ENCODE measurements at places on chromosomes 13 and 19.

GRCh38 chr19:34308381-34309367, 54.3 kb downstream of the GARRE1 start:
- DNase-seq = no peak

GRCh38 chr19:6837525-6837924, 49.9 kb upstream of the ADGRE1 start:
- no peak for DNase-seq

- DNase-seq = no peak
Measured at GRCh38 chr13:28659621-28659970, 666 bp downstream of the POMP start.

DNA sequence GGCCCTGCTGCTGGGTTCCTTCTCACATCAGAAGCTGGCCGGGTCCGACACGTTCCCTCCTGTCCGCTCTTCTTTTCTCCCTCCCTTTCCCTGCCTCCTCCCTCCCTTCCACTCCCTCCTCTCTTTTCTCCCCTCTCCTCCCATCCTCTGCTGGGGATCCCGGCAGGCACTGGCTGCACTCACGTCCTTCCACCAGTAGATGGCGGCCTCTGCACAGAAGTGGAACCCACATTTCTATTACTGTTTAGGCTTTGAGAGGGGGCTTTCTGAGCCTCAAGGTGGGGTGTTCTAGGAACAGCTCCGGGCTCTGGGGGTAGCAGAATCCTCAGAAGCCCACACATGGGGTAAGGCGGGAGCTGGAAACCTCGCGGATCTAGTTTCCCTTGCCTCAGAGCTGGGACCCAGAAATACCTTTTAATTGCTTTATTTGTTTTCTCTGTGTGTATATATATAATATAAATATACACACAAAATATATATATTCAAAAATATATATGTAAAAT, 294.2 kb downstream of the ZNF536 start:
- no peak for DNase-seq
